Effector memory CD8-positive, alpha-beta T cell (primary cell): ENCODE measurements at places on chromosomes 6 and 20.

DNA sequence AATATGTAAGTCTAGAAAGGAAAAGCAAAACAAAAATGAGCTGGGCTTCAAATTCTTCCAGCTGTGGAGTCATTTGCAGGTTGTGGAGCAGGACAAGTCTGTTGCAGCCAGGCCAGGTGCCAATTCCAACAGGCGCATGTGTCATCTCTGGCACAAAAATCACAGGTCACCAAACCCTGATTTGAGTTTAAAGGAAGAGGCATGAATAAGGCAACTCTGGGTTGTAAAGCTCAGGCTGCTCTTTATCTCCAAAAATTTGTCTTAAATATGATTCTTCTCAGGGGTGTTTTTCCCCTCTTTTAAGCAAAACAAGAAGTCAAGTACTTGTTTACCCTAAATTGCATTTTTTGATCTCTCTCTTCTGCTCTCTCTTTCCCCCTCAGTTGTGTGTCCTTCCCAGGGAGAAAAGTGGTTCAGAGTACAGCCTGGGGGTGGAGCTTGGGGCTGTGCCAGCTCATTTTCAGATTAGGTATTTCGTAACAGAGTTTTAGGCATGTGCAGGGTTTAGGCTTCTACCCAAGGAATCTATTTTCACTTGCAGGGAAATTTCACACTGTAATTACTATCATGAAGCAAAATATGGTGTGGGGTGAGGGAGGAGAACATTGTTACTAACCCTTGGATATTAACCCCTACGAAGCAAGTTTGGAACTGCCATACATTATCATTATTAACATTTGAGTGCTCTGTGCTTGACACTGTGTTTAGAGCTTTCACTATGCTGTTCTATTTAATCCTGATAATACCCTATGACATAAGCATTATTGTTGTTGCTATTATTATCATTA lies 8.3 kb upstream of the NCOA3 start:
- DNase-seq, result peak; percentile 17

- DNase-seq, result peak; percentile 27
These were observed at the start of gene COL19A1 for GRCh38 chr6:69866351-69866769. Gene COL19A1, plus strand, starts transcription at chr6:69866556. Its CDS starts 13,012 bp downstream, at chr6:69879568.

DNA sequence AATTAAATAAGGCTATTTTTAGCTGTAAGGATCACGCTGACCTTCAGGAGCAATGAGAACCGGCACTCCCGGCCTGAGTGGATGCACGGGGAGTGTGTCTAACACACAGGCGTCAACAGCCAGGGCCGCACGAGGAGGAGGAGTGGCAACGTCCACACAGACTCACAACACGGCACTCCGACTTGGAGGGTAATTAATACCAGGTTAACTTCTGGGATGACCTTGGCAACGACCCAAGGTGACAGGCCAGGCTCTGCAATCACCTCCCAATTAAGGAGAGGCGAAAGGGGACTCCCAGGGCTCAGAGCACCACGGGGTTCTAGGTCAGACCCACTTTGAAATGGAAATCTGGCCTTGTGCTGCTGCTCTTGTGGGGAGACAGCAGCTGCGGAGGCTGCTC lies 84.0 kb downstream of the RAMACL start:
- DNase-seq, result no peak

DNA sequence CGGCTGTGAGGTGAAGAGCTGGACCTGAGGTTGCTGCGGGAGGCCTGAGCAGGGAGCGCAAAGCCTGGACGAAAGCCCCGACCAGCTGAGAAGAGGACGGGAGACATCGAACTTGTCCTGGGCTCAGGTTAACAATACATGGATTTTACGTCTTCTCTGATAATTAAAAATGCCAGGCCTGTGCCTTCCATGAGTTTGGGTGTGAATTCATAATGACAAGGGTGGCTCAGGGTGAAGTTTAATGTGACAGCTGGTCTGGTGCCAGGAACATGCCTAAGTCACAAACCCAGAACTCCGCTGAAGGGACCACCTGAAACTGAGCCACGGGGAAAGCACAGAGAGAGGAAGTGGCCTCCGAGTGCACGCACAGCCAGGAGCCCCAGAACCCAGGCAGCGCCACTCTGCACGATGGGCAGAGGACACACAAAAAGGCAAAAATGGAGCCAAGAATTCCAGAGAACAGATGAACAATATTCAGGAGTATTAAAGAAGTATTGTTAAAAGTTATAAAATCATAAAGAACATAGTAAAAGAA lies 150.1 kb upstream of the RPS6KA2 start:
- no peak for DNase-seq

DNA sequence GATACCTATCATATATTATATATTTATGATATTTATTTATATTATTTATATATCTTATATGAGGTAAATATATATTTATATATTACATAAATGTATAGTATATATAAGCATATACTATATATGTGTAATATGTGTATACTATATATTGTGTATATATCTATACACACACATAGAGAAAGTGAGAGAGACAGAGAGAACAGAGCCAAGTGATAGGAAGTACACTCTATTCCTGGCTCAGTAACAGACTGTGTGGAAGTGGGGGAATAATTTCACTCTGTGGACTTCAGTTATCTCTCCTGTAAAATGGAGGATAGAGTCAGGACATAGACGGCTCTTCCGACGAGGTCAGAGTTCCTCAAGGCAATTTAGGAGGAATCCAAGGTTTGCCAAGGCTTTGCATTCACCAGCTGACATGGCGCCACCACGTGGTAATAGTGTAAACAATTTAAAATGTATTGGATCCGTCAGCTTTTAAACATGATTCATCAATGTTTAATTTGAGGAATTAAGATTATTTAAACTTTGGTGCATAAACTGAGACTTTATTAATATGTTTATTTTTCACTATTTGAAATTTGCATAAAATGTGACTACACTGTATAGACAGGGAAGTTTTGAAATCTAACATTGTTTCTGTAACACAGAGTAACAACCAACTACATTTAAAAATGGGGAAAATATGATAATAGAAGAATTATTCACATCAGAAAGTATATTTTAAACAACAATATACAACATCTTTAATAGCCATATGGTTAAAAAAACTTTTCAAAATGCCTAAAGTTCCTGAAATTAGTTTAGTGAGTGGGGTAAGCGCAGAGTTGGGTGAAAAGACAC lies 75.4 kb upstream of the TMEM244 start:
- DNase-seq, result peak; percentile 24

GRCh38 chr6:45718131-45718530 lies 297.5 kb downstream of the CLIC5 start:
- DNase-seq, result no peak
